ENCODE measurements at places on chromosomes 2 and 18.

DNA sequence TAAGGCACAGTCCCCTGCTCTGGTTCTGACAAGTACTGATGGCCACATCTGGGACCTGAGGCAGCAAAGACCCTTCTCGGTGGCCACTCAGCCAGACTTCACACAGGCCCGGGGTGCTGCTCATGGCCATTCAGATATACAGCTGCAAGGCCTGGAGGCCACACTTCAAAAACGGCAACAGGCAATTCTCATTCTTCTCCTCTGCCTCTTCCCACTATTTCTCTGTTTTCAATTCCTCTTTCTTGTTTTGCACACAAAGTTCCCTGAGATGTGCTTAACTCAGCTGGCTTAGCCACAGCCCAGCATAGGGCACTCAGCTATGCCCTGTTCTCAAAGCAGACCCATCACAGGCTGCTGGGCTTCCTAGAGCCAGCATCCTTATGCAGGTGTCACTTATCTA lies 29.9 kb downstream of the PTPN18 start:
- DNase-seq: no peak

DNA sequence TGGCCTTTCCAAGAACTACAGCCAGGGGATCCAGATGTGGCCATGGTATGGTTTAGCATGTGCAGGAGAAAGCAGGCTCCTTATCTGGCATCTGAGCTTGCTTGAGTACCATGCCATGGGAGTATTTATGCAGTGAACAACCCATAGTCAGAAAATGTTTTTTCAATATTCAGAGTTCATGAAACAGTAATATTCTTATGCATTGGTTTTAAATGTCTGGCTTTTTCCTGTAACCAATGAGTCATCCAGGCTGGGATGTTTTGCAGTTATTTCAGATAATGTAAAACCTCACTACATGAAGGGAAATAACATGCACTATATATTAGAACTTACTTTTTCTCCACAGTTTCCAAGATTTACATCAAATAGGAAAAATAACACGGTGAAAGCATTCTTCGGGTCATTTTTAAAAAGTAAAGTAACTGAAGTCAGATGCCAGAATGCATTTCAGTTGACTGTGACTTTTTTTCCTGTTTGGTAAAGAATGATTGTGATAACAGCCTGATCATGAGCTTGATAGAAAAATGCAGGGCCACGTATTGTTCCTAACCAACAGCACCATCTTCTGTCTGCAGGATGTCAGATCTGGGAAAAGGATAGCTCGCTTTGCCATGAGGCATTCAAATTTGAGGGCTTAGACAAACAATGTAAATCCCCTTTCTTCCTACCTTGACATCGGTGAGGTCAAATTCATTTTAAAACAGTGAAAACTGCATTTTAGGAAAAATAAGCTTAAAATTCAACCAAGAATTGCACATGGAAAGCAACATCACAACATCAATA lies 152.8 kb downstream of the DSC3 start:
- DNase-seq: no peak

- peak; percentile 77 for DNase-seq
These were observed 81.5 kb upstream of the LDLRAD4 start for GRCh38 chr18:13136904-13137669.

- no peak for DNase-seq
These were observed 189.4 kb upstream of the CWC22 start for GRCh38 chr2:180196419-180196977.

DNA sequence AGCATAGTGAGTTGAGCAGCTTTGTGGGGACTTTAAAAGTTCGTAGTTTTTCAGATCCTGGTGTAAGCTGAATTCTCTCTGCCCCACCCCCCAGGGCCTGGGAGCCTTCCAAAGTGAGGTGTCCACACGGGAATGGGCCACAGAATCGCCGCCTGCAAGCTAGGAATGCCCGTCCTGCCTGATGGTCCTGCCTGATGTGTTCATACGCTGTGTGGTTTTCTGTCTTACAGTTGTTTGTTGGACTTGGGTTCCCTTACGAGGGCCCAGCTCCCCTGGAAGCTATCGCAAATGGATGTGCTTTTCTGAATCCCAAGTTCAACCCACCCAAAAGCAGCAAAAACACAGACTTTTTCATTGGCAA lies 158.7 kb downstream of the MGAT5 start:
- DNase-seq: no peak

Measured in right cardiac atrium (tissue), 5 donors.